Stimulated activated CD4-positive, alpha-beta T cell treated with anti-CD3 and anti-CD28 coated beads, Interleukin-1b, Interleukin-23, amount 100 ng/mL, for 48 hours (primary cell): ENCODE measurements at places on chromosomes 1 and 21.

GRCh38 chr1:166377896-166378295, 211.1 kb upstream of the FAM78B start:
- DNase-seq: no peak

GRCh38 chr1:89536555-89537341, 12.1 kb downstream of the LRRC8B start:
- peak; percentile 53 for DNase-seq

GRCh38 chr1:200035397-200035955, 8.0 kb downstream of the NR5A2 start:
- DNase-seq: no peak

GRCh38 chr1:9406111-9406510, 113.4 kb downstream of the SPSB1 start:
- no peak for DNase-seq
